ENCODE measurements at places on chromosomes 11 and 22.

GRCh38 chr22:49453771-49454170, 373.9 kb downstream of the BRD1 start:
- DNase-seq: no peak

DNA sequence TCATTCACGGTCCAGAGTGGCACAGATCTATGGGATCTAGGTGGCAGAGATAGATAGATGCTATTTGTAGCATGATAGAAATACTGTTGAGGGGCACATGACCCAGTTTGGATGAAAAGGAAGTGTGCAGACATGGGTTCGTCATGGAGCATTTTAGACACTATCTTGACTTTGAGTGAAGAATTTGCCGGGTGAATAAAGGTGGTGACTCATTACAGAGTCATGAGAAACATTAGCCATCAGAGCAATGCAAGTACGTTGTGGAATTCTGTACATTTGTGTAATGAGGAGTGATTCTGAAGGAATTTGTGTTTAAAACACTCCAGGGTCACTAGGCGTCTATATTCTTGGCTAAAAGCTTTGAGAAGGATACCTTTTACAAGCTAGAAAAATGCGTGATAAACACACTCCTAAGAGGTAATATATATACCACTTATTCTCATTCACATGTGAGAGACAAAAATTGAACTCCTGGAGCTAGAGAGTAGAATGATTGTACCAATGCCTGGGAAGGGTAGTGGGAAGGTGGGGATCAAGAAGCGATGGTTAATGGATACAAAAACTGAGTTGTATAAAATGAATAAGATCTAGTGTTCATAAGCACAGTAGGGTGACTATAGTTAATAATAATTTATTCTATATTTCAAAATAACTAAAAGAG, 593.7 kb upstream of the LUZP2 start:
- DNase-seq: no peak

DNA sequence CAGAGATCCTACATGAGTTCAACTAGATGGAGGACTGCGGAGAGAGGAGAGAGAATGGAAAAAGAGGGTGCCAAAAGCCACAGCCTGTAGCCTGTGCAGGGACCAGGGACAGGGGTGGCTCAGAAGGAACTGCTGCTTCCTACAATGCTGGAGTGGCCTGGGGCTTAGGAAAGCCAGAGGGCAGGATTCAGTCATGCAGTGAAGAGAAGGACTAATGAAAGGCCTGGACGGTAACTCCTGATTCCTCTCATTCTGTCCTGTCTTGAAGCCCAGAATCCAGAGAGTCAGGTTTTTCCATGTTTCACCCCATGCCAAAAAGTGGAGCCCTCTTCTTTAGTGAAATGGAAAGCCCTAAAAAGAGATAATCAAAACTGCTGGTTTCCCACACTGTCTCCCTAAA, 48.4 kb upstream of the INCENP start:
- DNase-seq: no peak

- DNase-seq: no peak
Observed at GRCh38 chr11:58731819-58732218, at the start of gene GLYAT. Gene GLYAT, minus strand, starts transcription at chr11:58731943. Its CDS starts 7,447 bp downstream, at chr11:58724496.

GRCh38 chr11:113684496-113684895, 21.6 kb downstream of the TMPRSS5 start:
- DNase-seq: no peak

- no peak for DNase-seq
Observed at GRCh38 chr22:29885610-29886009, 2.6 kb downstream of the MTMR3 start.

- DNase-seq: no peak
Observed at GRCh38 chr11:61946894-61947293, 3.3 kb upstream of the BEST1 start.

DNA sequence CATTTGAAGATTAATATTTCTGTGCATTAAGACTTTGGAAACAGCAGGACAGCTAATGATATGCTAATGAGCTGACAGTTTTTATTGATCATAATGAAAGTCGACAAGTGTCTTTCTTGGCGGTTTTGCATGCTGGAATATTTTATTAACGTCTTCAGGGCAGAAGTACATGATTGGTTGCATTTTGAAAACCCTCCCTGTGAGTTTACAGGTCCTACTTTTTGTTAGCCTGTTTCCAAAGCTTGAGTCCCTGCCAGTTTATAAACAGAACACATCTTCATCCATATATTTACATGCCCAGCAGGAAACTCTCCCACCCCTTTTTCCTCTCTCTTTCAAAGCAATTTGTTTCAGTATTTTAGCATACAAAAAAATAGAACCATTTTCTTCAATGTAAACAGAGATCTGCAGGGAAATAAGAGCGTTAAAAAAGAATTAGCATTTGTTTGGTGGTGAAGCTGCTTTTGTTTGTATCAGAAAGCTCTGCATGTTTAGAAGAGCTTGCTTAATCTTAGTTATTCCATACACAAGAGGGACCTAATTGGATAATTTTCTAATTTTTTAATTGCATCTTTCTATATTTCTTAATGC, 243.6 kb downstream of the NELL1 start:
- DNase-seq: no peak

GRCh38 chr22:48900327-48900597, 927.4 kb downstream of the BRD1 start:
- no peak for DNase-seq

- no peak for DNase-seq
Observed at GRCh38 chr11:30481330-30481729, 104.8 kb downstream of the MPPED2 start.

- DNase-seq: no peak
Observed at GRCh38 chr11:102831489-102832440, 11.6 kb downstream of the MMP3 start.

DNA sequence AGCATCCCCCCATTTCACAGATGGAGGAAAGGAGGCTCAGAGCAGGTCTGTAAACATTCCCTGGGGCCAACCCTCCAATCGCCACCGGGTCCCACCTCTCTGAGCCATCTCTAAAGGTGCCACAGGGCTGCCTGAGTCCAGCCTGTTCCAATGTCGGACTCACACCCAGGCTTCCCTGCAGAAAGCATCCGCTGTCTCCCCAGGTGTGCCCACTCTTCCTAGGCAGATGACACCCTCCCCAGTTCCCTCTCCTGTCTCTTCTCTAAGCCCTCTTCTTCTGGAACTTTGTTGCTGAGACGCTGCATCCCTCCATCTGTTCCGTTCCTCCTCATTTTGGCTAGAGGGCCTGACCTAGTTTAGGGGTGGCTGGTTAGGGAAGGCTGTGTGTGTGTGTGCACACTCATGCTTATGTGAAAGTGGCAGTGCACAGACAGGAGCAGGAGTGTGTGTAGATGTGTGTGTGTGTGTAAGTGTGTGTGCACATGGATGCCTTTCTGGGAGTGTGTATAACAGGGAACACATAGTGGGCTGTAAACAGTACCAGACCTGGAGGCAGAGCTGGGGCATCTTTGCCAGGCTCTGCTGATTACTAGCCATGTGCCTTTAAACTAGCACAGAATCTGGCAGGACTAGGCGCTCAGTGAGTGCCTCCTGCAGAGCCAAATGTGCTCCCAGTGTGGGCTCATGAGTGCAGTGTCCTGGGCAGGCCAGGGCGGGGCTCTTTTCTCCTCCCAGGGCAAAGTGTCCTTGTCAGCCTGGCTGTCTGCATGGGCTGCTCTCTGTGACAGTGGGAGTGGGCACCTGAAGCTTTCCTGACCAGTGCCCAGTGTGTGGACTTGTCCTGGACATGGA, 77.3 kb upstream of the NECTIN1 start:
- no peak for DNase-seq

DNA sequence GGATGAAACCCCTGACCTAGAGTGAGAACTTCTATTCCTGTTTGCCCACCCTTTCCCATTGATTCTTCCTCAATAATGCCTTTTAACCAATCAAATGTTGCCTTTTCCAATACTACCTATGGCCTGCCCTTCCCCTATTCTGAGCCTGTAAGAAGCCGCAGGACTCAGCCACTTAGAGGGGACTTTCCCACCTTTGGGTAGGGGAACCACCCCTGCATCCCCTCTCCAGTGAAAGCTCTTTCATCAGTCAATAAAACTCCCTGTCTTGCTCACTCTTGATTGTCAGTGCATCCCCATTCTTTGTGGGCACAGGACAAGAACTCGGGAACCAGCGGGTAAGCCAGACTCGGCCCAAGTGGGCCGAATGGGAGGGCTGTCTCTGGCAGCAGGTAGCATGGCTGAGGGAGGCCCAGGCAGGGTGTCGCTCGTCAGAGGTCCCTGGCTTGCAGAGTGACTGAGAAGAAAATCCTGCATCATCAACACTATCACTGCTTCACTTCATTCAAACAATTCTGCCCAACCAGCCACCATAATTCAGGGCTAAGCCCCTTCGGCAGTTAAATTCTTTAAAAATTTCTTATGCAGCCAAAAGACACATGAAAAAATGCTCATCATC, 30.4 kb downstream of the LDHAL6A start:
- DNase-seq: no peak

DNA sequence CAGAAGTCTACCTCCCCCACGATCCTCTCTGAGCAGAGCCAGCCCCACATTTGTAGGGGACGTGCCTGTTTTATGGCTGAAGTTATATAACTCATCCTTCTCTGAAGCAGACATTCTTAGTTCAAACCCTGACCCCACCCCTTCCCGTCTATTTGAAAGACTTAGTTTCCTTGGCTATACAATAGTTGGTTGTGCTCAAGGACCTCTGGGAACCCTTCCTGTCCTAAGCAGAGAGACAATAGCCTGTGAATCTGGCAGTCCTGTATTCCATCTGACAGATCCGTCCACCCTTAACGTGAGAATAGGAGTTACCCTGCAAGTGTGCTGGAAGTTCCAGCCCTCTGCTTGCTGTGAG, 75.2 kb downstream of the MN1 start:
- no peak for DNase-seq

- DNase-seq: peak; percentile 97
Observed at GRCh38 chr11:115324581-115325432, 179.4 kb downstream of the CADM1 start.

- DNase-seq: no peak
Observed at GRCh38 chr11:20093775-20094174, 66.5 kb downstream of the DBX1 start.

- DNase-seq: no peak
Observed at GRCh38 chr11:63020671-63021291, 5.1 kb upstream of the SLC22A8 start.

- no peak for DNase-seq
Observed at GRCh38 chr11:134616038-134616437, 204.0 kb upstream of the B3GAT1 start.

DNA sequence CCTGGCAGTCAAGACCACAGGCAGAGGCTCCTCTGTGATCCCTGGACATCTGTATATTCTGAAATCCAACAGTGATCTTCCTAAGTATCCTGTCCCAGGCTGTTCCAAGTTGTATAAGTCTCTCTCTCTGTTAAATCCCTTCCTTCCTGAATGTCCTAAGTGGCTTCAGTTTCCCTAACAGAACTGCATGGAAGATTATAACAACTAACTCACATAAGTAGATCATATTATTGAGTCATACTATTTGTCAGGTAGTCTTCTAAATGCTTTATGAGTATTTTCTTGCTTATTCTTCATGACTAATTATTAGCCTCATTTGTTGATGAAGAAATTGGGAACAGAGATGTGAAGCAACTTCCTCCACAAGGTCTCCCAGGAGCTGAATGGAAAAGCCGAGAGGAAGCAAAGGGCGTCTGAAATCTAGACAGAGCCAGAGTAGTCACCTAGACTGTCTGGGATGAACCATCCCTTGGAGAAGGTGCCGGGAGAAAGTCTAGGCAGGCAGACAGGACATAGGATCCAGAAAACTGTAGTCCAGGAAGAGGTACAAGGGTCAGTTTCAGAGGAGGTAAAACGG, 93.2 kb upstream of the FAT3 start:
- DNase-seq: no peak

- no peak for DNase-seq
Observed at GRCh38 chr11:65552388-65552951, 5.7 kb downstream of the LTBP3 start.

DNA sequence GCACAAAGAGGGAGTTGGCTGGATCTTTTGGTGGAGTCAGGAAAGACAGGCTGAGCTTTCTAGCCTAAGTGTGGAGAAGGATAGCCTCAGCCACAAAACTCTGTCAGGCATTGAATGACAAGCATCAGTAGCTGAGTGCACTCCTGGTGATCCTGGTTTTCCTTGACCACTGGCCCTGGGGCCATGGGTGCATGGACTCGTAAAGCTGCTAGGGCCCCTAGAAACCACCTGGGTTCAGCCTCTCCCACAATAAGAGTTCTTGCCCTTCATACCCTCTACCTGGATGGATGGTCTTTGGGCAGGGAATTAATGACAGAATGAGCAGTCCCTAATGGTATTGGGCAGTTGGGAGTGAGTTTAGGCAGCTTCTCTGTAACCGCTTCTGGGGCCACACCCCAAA, 22.9 kb downstream of the TUB start:
- no peak for DNase-seq

DNA sequence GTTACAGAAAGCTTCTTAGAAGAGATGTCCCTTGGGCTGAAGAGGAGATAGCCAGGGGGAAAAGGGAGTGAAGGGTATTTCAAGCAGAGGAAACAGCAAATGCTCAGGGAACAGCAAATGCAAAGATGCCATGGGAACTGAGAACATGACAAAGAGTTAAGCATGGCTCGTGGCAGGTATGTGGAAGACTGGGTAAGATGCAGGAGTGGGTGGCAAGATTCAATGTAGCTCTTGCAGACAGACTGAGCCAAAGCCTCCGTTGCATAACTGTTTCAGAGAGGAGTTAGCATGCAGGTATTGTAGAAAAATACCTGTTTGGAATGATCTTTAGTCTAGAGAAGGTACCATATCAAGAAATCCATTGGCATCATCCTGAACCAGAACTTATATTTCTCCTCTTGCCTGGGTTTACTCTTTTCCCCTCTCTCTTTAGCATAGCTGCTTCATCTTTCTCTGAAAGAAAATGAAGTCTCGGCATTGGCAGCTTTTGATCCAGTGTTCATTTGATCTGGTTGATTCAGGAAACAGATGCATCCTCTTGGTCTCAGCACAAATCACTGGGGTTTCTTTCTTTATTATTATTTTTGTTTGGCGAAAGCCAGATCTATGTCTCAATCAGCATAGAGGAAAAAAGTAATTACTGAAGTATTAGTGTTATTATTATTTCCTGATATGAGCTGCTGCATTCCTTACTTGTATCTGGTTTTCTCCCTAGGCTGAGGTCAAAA, 41.7 kb upstream of the NUP160 start:
- peak; percentile 9 for DNase-seq

DNA sequence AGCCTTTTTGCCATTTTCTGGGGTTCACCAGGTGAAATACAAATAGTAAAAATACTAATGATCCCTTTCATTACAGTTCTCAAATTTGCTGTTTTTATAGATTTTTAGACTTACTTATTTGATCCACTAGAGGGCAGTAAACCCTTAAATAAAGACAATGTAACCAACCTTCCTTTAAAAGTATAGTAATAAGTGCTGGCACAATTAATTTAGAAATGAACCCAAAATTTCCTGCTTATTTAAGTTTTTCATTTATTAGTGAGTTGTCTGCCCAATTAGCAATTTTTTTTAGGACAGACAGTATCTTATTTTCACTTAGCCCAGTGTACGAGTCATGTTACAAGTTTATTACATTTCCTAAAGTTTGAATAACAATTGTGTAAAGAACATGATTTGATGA, 4.7 kb downstream of the DDIAS start:
- peak; percentile 18 for DNase-seq

Measured in DMS79 (cell line).